ENCODE measurements at places on chromosomes 3 and 15. TPM values are rescaled to one million over a fixed set of nuclear protein-coding genes. Genes with fewer than 3 reads are reported as not detected.

Gene OSBPL10
- total RNA-seq, result 58.8 TPM

Gene ADGRG7
- total RNA-seq, result not detected

Gene SAMMSON
- 6.1 TPM for total RNA-seq

Gene SI
- total RNA-seq, result not detected

Gene GOLGA6B
- total RNA-seq, result not detected

DNA sequence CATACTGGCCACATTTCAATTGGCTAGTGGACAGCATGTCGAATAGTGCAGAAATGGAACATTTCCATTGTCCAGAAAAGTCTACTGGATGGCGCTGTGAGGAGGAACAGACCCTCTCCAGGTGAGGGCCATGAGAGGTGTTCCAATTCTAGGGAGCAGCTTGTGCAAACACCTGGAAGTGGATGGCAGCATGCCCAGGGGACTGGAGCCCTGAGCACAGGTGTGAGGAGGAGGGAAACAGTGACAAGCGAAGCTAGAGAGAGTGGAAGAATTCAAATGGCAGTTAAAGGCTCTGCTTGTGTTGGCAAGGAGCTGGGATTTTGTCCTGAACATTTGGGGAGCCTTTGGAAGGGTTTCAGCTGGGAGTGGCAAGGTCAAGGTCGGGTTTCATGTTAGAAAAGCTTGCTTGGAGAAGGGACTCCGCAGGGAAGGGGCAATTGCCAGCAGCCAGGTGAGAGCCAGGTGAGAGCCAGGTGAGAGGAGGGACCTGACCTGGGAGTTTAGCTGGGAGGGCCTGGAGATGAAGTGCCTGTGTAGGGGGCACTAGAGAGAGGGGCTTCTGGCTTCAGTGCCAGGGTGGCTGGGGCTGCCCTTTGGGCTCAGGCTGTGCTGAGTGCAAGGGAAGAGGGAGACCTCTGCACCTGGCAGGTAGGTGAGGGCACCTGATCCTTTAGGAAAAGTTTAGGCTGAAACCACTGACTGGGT lies 93.8 kb downstream of the LINGO1 start:
- no peaks in the 10 kb centered on the region for H3K36me3 ChIP-seq
- H3K27ac ChIP-seq, result no peak overlapping the region
- DNase-seq, result no peak
- no peaks in the 10 kb centered on the region for H3K27me3 ChIP-seq
- H3K4me3 ChIP-seq, result no peak overlapping the region

GRCh38 chr15:40029979-40030893 lies 8.7 kb downstream of the SRP14 start:
- no peaks in the 10 kb centered on the region for H3K4me1 ChIP-seq
- H3K27me3 ChIP-seq, result no peaks in the 10 kb centered on the region
- no peak for DNase-seq
- peak overlapping the region; percentile 49 for H3K27ac ChIP-seq
- H3K4me3 ChIP-seq, result no peak overlapping the region

DNA sequence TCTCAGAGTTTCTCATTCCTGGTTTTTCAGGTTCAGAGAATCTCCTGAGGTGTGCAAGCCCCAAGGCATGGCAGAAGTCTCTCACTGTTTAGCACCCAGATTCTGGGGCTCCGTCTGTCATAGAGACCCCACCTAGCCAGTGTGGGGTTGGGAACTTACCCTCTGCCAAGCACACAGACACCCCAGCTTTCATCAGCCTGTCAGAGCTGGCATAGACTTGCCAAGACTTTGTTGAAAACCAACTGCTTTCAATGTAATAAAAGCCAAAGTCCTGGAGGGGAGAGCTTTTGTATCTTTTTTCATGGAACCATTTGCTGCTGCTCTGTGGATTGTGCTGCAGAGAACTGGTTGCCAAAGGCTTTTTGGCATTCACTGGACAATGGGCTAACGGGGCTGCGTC lies 341.4 kb upstream of the TRIM42 start:
- H3K4me1 ChIP-seq, result no peaks in the 10 kb centered on the region
- H3K27ac ChIP-seq, result no peak overlapping the region
- H3K36me3 ChIP-seq, result no peaks in the 10 kb centered on the region
- H3K4me3 ChIP-seq, result no peak overlapping the region
- H3K27me3 ChIP-seq, result no peaks in the 10 kb centered on the region
- no peak for DNase-seq

DNA sequence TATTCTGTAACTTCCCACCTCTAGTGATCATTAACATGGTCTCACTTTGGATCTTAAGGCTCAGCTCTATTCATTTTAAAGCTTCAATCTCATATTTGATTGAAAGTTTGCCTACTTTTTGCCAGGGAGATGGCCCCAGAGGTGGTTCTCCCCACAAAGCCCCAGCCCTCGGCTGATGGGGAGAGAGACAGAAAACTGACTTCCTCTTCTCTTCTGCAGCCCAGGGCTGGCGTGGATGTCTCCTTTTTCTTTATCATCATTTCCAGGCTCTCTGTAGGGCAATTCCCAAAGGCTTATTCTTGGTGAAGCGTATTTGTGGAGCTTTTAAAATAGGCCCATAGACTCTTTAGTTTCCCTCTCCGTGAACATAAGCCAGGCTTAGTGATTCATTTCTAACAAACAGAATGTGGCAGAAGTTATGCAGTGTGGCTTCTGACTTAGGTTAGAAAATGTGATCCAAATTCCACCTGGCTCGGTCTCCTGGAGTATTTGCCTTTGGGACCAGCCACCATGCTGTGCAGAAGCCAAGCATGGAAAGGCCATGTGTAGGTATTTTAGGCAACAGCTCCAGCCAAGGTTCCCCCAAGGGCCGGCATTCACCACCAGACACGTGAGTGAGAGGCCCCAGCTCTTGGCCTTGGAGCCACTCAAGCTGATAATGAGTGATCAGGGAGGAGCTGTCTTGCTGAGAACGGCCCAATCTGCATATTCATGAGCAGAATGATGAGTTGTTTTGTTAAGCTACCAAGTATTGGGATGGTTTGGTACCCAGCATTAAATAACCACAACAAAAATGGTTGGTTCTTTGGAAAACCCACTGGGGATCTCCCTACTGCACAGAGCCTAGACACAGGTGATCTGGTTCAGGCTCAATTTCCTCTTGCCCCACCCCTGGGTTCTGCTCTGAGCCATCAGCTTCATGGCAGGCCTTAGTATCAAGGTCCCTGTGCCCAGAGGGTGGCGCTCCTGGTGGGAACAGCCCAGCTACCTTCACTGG lies 353.2 kb upstream of the PROK2 start:
- H3K4me3 ChIP-seq, result no peak overlapping the region
- DNase-seq, result no peak
- H3K27me3 ChIP-seq, result no peaks in the 10 kb centered on the region
- H3K27ac ChIP-seq, result no peak overlapping the region
- H3K36me3 ChIP-seq, result no peaks in the 10 kb centered on the region
- H3K4me1 ChIP-seq, result no peaks in the 10 kb centered on the region

- H3K4me3 ChIP-seq, result no peak overlapping the region
- H3K27me3 ChIP-seq, result no peaks in the 10 kb centered on the region
- H3K36me3 ChIP-seq, result no peaks in the 10 kb centered on the region
- H3K4me1 ChIP-seq, result no peaks in the 10 kb centered on the region
- no peak for DNase-seq
- peak overlapping the region; percentile 44 for H3K27ac ChIP-seq
Measured at GRCh38 chr15:99683000-99683670, 50.1 kb downstream of the LYSMD4 start.

- H3K36me3 ChIP-seq, result peaks cover 3% of the 10 kb centered on the region
- peak overlapping the region; percentile 96 for H3K4me3 ChIP-seq
- no peak for DNase-seq
- peaks cover 47% of the 10 kb centered on the region for H3K4me1 ChIP-seq
Measured at GRCh38 chr3:48989126-48989795, 780 bp upstream of the P4HTM start.

DNA sequence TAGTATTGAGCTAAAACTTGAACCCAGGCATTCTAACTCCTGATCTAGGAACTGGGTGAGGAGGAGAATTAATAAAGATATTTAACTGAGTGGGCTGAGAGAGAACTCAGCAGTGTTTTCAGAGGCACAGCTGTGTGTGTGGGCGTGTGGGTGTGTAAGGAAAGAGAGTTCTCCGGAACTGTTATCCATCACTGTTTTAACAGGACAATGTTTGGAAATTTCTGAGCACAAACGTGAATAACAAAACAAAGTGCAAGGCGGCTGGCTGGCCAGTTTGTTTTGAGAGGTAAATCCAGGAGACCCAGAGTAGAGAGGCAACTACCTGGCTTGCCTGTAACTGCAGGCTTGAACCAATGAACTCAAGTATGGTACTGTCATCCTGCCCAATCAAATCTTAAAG lies 5.0 kb upstream of the PTPN9 start:
- H3K27ac ChIP-seq, result no peak overlapping the region
- H3K4me1 ChIP-seq, result peaks cover 14% of the 10 kb centered on the region
- H3K36me3 ChIP-seq, result no peaks in the 10 kb centered on the region
- no peak for DNase-seq

DNA sequence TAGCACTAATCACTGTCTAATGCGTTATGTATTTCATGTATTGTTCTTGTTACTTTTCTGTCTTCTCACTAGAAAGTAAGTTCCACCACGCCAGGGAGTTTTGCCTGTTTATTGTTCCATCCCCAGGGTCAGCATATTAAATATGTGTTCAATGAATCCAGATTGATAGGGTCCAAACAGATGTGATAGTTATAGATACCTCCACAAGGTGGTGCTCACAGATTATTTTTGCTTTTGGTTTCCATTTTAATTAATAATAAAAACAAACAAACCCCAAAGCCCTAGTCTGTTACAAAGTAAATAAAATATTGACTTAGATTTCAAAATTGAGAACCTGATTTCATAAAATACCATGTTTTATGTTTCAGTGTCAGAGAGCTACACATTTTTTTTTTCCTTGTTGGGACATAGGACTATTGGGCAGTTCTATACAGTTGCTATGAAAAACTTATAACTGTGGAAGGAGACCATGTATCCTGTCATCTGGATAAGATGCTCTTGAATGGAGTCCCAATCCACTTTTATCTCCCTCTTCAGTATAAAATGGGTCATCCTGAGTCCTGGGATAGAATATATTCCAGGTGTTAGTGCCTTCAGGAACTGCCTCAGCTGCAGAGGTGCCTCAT lies 12.4 kb downstream of the OTOL1 start:
- no peaks in the 10 kb centered on the region for H3K27me3 ChIP-seq
- no peaks in the 10 kb centered on the region for H3K36me3 ChIP-seq
- no peak for DNase-seq
- no peak overlapping the region for H3K4me3 ChIP-seq
- no peaks in the 10 kb centered on the region for H3K4me1 ChIP-seq
- H3K27ac ChIP-seq, result no peak overlapping the region

GRCh38 chr3:139267300-139268246 lies 76.2 kb upstream of the MRPS22 start:
- no peak overlapping the region for H3K27ac ChIP-seq
- no peaks in the 10 kb centered on the region for H3K36me3 ChIP-seq
- H3K27me3 ChIP-seq, result no peaks in the 10 kb centered on the region
- DNase-seq, result no peak
- no peaks in the 10 kb centered on the region for H3K4me1 ChIP-seq

DNA sequence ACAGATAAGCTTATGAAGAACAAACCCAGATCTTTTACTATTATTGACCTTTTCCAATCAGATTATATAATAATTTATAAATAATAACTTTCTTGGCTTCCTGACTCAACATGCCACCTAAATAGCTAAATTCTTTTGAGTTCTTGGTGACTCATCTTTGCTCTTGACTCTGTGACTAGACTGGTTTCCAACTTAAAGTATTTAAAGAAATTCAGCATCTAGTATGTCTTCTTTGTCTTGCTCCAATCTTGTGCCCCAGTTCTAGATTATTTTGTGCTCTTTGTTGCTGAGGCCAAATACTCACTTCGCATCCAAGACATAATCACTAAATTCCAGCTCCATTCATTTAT lies 483.2 kb upstream of the TBL1XR1 start:
- H3K4me3 ChIP-seq, result no peak overlapping the region
- H3K27me3 ChIP-seq, result no peaks in the 10 kb centered on the region
- DNase-seq, result no peak
- H3K36me3 ChIP-seq, result no peaks in the 10 kb centered on the region
- H3K27ac ChIP-seq, result no peak overlapping the region
- no peaks in the 10 kb centered on the region for H3K4me1 ChIP-seq

DNA sequence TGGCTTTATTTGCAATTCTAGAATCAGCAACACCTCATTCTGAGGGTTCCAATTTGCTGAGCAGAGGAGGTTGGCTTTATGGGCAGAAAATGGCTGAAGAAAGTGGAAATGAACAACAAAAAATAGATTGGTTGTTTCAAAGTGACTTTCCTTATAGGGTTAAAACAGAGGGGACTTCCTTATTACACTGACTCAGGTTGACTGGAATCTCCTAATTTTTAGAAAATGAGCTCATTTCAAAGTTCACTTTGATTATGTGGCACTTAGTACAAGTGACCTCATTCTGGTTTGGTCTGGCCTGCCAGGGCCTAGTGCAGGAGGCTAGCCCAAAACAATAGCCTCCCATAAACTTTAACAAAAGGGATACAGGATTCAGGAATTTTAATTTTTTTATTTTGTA lies 41.4 kb downstream of the NFKBIZ start:
- DNase-seq, result no peak
- no peak overlapping the region for H3K4me3 ChIP-seq
- no peaks in the 10 kb centered on the region for H3K27me3 ChIP-seq
- no peaks in the 10 kb centered on the region for H3K36me3 ChIP-seq
- no peak overlapping the region for H3K27ac ChIP-seq

DNA sequence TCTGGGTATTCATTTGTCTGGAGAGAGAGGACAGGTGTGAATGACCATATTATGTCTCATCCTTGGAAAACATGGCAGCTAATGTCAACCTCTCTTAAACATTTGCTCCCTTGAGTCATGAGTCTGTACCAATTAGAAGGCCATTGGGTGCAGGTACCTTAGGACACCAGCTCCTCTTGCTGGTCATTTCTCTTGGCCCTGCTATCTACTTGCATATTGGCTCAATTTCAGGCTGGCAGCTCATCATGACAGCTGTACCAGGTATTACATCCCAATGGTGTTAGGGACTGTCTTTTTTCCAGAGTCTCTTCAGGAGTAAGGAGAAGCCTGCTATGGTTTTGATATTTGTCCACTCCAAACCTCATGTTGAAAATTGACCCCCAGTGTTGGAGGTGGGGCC lies 92.2 kb upstream of the ANKRD28 start:
- H3K4me3 ChIP-seq, result no peak overlapping the region
- DNase-seq, result no peak

DNA sequence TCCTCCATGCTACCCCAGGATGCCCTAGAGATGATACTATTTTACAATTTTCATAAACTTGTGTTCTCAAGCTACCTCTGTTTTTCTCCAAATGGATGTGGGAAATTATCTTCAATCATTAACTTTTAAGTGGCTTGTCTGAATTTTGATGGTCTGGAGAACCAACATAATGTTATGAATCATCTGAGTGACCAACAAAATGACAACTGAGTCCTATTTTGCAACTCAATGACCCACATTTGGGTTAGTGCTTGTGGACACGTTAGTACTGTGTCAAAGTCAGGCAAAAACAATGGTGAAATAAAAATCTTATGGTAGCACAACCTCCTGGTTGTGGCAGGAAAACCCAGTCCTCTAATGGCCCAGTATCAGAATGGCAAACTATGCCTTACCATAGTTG lies 352.4 kb upstream of the ZNF385D start:
- no peaks in the 10 kb centered on the region for H3K36me3 ChIP-seq
- H3K4me1 ChIP-seq, result no peaks in the 10 kb centered on the region
- no peak overlapping the region for H3K4me3 ChIP-seq
- H3K27me3 ChIP-seq, result no peaks in the 10 kb centered on the region
- H3K27ac ChIP-seq, result no peak overlapping the region

Measured in esophagus squamous epithelium (tissue), 5 donors.